ENCODE measurements at places on chromosomes 12 and 14.

DNA sequence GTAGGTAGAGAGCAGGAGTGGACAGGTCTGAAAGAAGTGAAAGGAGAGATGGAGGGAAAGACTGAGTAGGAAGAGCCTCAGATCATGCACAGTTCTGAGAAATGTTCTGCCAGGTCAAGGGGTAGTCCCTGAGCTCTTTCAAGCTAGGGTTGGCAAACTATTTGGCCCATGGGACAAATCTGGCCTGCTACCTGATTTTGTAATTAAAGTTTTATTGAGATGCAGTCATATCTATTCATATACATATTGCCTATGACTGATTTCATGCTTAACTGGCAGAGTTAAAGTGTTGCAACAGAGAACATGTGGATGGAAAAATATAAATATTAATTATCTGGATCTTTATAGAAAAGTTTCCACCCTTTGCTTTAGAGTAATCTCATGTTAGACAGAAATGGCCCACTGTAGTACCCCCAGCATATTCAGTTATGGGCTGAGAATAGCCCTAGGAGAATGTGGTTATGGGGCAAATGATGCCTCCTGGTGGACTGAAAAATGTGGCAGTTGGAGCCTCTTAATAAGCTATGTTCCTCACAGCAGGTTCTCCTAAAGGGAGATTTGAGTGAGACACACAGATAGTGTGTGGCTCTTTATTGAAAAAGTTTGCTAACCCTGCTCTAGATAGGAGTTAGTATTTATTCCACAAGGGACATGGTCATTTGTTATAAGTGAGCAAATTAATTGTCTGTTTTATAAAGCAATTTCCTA, 476.9 kb downstream of the LRIG3 start:
- no peak for DNase-seq

DNA sequence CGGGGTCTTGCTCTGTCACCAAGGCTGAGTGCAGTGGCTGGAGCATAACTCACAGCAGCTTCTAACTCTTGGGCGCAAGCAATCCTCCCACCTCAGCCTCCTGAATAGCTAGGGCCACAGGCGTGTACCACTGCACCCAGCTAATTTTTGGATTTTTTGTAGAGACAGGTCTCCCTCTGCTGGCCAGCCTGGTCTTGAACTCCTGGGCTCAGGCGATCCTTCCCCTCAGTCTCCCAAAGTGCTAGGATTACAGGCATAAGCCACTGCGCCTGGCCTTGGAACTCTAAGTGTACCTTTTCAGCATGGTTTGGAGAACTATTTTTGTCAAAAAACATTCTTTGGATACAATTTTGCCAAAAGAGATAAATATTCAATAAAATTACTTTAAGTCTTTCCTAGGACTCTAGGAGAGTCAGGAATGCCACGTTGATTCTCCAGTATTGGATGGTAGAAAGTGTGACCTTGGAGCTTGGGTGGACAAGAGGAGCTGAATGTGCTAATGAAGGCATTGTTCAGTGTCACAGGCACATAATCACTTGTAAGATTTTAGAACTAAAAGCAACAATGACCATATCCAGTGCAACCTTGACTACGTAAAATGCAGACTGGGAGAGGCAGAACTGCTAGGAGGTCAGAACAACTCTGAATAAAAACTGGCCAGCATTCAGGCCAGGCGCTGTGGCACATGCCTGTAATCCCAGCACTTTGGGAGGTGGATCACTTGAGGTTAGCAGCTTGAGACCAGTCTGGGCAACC, 2.8 kb downstream of the SRSF9 start:
- DNase-seq: no peak

DNA sequence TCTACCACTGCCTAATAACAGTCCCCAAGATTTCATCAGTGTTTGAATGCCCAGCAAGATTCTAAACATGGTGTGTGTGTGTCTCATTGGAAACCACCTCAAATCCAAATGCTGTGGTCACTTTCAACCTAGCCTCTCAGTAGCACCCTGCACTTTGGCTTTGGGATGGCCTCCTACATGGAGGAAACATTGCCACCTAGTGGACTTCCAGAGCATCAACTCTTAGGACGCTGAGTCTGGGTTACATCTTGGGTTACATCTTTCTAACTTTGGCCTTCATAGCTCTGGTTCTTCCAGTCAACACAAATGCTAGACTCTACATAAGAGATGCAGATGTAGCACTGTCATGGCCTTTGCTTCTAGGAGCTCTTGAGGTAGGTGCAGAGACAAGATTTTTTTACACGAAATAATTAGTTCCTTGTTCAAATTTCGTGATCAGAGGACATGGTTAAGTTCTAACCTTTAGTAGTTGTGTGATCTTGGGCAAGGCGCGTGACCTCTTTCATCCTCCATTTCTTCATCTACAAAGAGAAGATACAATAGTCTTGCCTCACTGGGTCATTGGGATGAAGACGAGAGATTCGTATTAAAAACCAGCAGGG, 113.5 kb upstream of the VASH1 start:
- no peak for DNase-seq

DNA sequence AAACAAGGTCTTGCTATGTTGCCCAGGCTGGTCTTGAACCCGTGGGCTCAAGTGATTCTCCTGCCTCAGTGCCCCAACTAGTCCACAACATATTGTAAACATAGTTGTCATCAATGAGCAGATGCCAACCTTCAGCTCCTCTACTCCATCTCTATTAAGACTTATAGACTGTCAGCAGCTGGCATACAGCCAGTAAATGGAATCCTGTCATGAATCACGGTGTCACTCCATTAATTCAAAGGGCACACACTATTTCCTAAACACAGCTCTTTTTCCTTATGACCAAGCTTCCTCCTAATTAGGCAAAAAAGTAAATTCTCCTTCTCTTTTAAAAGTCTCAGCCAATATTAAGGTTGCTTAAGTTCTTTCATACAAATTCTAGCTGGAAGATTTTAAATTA, 111.2 kb downstream of the ITPR2 start:
- no peak for DNase-seq

All from smooth muscle cell of the brain vasculature (primary cell).